ENCODE measurements at places on chromosomes 2 and 18.
A peak's percentile ranks its signal among the peaks of the same experiment; 100 is the strongest.

GRCh38 chr18:9753846-9754245, 45.7 kb downstream of the RAB31 start:
- DNase-seq: no peak

- DNase-seq: no peak
Observed at GRCh38 chr2:120852200-120852815, 116.6 kb downstream of the GLI2 start.

DNA sequence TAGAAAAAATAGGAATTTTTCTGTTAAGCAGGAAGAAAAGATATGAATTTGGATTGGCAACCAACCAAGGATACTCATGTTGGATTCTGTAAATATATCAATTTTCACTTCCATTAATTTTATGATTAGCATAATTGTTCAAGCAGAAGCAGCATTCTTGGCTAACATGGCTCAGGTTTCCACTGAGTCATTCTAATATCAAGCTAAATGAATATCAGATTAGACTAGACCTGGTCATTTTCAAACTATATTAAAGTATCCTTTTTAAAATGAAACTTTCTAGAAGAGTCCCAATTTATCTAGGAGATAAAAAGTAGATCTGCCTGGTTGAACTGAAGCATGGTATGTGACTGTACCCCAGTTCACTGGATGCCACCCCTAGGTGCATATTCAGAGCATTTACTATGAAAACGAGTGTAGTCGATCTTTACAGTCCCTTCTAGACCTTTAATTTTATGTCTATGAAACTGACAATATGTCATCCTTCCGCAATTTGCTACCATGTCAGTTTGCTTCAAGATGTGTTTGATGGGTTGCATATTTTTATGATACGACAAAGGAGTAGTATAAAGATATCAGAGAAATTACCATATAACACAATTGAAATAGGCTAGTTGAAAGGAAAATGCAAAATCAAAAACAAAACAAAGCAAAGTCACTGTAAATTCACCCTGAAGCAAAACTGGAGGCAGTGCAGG, 704.9 kb downstream of the ERBB4 start:
- peak; percentile 37 for DNase-seq

- DNase-seq: no peak
Observed at GRCh38 chr2:34729845-34730244, 1130.7 kb upstream of the FAM98A start.

- no peak for DNase-seq
Observed at GRCh38 chr2:142722086-142722485, 155.4 kb upstream of the KYNU start.

- DNase-seq: no peak
Observed at GRCh38 chr2:103402944-103403343, 641.1 kb downstream of the TMEM182 start.

GRCh38 chr2:8096484-8096883, 585.4 kb upstream of the ID2 start:
- DNase-seq: no peak

- no peak for DNase-seq
Observed at GRCh38 chr2:157321466-157321865, 4.2 kb downstream of the ERMN start.

DNA sequence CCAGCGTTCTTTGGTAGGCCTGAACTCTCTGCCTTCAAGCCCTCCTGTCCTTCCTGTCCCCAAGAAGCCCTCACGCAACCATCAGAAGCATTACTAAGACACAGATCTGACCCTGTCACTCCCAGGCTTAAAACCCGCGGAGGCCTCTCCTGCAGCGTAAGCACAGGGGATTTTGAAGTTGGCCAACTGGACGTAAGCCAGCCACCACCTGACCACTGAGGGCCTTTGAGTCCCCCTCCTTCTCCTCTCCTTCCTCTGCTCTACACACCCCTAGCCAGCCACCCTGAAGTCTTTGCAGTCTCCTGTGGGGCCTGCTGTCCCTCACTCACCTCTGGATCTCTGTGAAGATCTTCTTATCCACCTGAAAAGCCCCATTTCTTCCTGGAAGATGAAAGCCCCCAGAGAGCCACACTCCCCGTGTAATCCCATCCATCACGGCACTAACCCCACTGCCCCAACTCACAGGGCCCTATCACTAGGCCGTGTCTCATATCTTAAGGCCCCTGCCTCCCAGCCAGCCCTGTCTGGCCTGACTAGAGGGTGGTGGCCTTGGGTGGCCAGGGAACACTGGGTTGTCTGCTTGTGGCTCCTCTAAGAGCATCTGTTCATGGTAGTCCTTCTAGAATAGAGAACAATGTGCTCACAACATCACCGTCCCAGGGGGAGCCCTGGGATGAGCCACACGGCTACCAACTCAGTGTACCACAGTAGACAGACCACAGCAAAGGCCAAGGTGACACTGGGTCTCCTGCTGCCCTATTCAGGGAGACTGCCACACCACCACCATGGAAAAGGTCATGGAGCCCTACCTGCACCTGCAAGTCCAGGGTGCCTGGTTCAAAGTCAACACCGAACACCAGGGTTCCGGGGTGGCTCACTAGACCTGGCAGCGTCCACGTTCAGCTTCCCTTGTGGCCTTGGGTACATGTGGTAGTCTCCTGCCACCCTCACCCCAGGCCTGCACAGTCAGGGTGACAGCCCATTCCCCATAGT, 191.6 kb downstream of the ZBTB7C start:
- DNase-seq: no peak

- DNase-seq: no peak
Observed at GRCh38 chr2:205702576-205702975, 20.3 kb downstream of the NRP2 start.

DNA sequence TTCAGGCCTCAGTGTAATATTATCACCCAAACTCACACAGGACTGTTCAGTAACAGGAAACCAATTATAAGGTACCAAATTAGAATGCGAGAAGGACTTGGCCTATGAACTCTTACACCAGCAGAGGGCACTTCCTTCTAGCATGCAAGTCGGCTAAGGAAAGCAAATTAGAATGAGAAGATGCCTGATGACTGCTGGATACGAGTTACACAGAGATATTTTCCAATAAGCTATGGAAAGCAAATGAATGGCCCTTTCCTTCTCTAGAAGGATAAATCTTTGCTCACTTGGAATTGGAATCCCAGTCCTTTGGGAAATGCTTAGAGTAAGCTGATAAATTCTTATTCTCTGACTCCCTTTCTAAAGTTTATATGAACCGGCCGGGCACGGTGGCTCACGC, 109.8 kb downstream of the AP1S3 start:
- DNase-seq: peak; percentile 49

DNA sequence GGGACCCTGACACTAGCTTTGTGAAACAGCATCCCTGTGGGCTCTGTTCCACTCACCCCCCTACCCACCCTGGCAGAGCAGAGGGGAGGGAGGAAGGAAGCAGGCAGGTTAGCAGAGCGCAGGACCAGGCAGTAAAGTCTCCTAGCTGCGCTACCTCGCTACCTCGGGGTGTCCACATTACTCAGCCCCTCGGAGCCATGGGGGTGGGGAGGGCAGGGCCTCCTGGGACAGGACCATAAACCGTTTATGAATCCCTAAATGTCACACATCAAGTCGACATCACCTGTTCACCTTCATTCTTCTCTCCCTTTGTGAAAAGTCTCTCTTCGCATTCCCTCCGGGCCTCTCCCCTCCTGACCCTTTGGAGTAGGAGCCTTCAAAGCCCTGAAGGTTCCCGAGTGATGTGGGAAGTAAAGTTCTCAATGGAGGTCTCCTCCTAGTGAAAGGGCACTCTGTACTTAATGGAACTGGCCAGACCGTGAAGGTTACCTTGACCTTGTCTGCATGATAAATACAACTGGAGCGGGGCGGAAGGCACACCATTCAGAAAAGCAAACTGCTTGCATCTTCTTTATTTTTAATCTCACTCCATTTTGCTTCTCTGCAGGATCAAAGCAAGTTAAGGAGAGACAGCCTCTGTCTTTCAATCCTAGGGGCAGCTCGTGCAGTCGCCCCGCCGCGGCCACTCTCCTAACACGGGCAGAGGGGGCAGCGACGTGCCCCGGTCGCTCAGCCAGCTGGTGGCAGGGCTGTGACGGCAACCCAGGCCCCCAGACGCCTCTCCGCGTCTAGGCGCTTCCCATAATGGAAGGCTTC, 23.7 kb upstream of the SMAD7 start:
- DNase-seq: peak; percentile 58

- no peak for DNase-seq
Observed at GRCh38 chr2:73282924-73283544, 1.2 kb downstream of the FBXO41 start.

- DNase-seq: no peak
Observed at GRCh38 chr2:236956031-236956618, 129.6 kb upstream of the COPS8 start.

- DNase-seq: no peak
Observed at GRCh38 chr18:55031164-55031563, 71.9 kb upstream of the CCDC68 start.

GRCh38 chr2:72035518-72036172, 112.0 kb downstream of the CYP26B1 start:
- DNase-seq: no peak

DNA sequence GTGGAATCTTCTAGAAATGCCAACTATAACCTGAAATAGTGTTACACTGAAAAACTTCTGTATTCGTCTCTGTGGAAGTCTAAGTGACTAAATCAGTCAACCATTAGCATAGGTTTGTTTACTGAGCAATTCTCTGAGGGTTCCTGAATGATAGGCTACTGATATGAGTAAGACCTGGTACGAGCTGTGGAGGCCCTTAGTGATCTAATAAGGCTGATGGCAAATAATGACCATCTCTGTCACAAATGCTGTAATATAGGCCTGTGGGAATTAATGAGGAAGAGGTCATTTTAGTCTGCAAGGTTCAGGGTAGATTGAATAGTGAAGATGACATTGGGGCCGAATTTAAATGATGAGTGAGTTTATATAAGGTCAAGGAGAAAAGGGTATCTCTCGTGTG, 82.5 kb downstream of the MGAT5 start:
- peak; percentile 16 for DNase-seq

DNA sequence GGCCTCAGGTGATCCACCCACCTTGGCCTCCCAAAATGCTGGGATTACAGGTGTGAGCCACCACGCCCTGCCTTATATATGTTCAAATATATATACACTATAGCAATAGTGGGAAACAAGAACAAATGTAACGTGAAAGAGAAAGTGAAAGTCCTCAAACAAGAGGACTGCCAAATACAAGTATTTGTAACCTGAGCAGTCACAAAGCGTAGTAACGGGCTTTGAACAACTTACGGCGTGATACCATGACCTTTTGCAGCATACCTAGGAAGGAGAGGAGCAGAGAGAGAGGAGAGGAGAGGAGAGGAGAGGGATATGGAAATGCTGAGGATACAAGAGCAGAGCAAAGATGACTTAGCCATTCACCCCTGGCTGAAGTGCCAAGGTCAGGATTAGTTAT, 113.8 kb upstream of the RGPD4 start:
- no peak for DNase-seq

DNA sequence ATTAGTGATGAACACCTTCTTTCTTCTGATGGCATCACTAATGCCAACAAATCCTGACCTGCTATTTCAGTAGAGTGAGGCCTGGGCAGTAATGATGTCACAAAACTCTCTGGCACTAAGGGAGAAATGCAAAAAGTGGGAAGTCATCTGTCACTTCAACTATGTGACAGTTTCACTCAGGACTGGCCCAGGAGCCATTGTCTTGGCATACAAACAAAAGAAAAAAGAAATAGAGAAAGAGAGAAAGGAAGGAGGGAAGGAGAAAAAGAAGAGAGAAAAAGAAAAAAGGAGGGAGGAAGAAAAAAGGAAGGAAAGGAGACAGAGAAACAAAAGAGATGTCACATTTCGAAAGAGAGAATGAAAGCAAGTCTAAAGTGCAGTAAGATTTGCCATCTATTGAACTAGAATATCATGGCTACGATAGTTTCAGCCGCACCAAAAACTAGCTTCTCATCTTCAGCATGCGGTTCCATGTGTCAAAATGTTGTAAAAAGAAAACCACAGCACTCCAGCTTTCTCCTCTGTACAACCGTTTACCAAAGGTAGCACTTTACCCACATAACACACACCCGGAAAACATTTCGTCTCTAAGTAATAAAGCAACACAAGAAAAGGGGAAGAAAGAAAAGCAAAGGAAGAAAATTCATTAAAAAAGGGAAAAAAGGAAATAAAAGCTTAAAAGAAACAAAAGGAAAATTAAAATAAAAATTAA, 50.1 kb downstream of the CD226 start:
- no peak for DNase-seq

DNA sequence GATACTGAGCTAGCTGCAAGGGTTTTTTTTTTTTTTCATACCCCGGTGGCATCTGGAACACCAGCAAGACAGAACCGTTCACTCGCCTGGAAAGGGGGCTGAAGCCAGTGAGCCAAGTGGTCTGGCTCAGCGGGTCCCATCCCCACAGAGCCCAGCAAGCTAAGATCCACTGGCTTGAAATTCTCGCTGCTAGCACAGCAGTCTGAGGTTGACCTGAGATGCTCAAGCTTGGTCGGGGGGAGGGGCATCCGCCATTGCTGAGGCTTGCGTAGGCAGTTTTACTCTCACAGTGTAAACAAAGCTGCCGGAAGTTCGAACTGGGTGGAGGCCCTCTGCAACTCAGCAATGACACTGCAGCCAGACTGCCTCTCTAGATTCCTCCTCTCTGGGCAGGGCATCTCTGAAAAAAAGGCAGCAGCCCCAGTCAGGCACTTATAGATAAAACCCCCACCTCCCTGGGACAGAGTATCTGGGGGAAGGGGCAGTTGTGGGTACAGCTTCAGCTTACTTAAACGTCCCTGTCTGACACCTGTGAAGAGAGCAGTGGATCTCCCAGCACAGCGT, 5.1 kb upstream of the MIB1 start:
- DNase-seq: no peak

- no peak for DNase-seq
Observed at GRCh38 chr2:28172114-28172898, 220.4 kb upstream of the FOSL2 start.

DNA sequence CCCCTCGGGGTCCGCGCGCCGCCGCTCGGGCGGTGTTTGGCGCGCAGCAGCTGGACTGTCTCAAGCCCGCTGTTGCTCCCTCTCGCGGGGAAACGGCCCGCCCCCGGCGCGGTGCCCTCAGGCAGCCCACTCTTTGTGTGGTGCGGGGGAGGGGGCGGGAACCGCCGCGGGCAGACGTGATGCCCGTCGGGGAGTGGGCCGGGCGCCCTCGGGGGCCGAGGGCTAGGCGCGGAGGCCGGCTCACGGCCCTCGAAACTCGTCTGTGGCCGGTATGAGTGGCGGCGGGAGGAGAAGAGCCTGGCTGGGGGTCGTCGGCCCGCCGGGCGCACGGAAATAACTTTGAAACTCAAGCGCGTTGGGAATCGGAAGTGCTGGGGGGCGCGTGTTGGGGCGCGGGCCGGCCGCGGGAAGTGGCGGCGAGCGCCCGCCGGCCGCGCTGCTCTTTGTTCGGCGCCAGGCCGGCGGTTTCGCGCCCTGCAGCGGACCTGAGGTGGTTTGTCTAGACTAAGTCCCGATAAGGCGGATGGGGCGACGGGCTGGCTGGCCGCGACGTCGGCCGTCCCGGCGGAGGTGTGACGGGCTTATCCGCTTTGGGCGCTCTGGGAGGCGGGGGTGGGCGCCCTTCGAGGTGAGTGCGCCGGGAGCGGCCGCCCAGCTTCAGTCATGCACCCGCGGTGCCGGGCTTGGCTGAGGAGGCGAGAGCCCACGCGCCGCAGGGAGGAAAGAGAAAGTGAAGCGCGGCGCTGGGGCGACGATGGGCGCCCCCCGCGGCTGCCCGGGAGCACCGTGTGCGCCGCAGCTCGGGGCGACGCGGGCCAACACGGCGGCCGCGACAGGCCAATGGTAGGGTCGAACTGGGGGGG, 679 bp downstream of the PTMA start:
- peak; percentile 36 for DNase-seq

GRCh38 chr2:86453836-86454235, 12.7 kb downstream of the KDM3A start:
- DNase-seq: no peak
